ENCODE measurements at places on chromosomes 1 and 21.
A peak's percentile ranks its signal among the peaks of the same experiment; 100 is the strongest.

DNA sequence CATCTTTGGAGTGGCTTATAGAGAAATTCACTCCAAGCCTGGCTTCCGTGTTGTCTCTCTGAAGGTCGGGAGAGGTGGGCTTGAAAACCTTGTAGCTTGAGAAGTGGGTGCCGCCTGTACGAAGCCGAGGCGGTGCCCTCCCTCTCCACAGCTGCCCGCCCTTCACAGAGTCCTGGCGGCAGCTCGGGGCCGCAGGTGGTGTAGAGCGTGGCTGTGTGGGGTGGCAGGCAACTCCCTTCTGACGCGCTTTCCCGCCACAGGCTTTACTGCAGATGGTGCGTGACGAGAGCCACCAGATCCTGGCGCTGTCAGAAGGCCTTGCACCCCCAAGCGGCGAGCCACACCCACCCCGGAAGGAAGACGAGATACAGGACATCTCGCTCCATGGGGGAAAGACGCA is 33.1 kb upstream of the DIP2A start:
- peak; percentile 55 for DNase-seq

- DNase-seq = no peak
Observed at GRCh38 chr1:248890549-248891498, 15.2 kb upstream of the PGBD2 start.

DNA sequence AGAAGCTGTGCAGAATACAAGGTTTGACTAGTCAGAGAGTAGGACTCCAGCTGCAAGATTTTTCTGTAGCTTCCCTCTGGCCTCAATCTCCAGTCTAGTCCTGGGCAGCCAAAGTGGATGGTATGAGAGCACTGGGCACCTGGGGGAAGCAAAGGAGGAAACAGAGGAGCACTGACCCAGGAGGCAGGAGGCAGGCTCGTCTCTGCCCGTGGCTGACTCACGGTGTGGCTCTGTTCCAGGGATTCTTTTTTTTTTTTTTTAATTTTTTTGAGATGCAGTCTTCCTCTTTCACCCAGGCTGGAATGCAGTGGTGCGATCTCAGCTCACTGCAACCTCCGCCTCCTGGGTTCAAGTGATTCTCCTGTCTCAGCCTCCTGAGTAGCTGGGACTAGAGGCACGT is 4.1 kb upstream of the NPPB start:
- no peak for DNase-seq

GRCh38 chr1:80656641-80657040 is 1144.1 kb upstream of the ADGRL2 start:
- no peak for DNase-seq

GRCh38 chr1:226687426-226687825 is 51.7 kb downstream of the ITPKB start:
- DNase-seq = peak; percentile 66

DNA sequence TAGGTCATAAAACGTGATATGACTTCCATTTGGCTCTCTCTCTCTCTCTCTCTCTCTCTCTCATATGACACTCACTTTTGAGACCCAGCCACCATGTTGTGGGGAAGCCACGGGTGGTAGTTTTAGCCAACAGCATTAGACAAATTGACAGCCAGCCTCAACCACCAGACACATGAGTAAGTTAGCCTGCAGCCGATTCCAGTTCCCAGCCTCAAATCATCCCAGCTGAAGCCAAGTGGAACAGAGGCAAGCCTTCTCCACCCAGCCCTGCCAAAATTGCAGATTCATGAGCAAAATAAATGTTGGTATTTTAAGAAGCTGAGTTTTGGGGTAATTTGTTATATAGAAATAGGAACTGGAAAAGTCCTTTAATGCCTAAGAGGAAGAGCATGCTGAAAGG is 98.0 kb upstream of the DNAH14 start:
- no peak for DNase-seq

- no peak for DNase-seq
Observed at GRCh38 chr1:87872692-87873091, 544.0 kb downstream of the LMO4 start.

- DNase-seq = no peak
Observed at GRCh38 chr1:11045428-11046269, 1.4 kb downstream of the MASP2 start.

DNA sequence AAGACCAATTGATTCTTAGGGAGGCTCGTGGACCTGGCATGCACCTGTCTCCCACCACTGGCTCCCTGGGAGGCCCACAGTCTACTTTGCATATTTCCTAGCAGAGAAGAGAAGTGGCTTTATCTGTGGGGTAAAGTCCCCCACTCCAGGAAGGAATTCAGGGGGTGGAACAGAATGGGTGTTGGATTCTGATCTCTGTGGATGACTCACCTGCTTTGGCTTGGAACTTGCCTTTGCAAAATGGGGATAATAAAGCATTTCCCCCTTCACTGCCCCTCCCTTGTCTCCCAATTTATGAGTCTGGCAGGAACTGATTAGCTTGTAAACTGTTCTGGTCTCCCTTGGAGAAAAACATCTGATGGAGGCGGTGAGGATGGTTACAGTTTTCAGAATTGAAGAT is 21.2 kb upstream of the OTUD3 start:
- no peak for DNase-seq

- no peak for DNase-seq
Observed at GRCh38 chr1:17099616-17100340, 19.5 kb downstream of the PADI2 start.

- DNase-seq = no peak
Observed at GRCh38 chr1:143718021-143718420, 253.8 kb downstream of the FAM72C start.

DNA sequence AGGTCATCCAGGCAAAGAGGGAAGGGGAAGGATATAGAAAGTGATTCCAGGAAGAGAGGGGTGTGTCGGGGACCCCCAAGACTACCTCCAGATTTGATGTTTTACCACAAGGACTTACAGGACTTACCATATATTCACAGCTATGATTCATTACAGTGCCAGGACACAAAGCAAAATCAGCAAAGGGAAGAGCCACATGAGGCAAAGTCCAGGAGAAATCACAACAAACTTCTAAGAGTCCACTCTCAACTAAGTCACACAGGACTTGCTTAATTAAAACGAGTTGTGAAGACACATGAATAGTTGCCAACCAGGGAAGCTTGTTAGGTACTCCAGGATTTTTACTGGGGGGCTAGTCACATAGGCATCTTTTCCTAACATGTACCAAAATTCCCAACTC is 217.3 kb downstream of the TTLL7 start:
- DNase-seq = no peak

- DNase-seq = no peak
Observed at GRCh38 chr1:190738317-190738716, 260.7 kb upstream of the BRINP3 start.

- DNase-seq = peak; percentile 85
Observed at GRCh38 chr1:151457911-151458801, 1.1 kb downstream of the POGZ start.

DNA sequence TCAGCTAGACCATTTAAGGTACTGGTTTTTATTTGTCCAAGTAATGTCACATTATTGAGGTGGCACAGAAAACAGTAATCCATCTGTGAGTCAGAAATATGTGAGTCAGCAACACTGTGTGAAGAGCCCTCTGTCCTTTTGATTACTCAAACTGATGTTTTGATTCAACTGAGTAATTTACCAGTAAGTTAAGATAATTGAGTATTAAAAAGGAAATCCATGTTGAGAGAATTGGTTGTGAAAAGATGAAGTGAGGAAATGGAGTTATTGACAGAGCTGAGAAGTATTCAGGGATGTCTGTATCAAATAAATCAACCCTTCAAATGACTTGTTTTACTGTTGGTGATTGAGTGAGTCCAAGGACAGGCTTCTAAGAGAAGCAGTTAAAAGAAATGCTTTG is 302.7 kb upstream of the SGIP1 start:
- DNase-seq = no peak

DNA sequence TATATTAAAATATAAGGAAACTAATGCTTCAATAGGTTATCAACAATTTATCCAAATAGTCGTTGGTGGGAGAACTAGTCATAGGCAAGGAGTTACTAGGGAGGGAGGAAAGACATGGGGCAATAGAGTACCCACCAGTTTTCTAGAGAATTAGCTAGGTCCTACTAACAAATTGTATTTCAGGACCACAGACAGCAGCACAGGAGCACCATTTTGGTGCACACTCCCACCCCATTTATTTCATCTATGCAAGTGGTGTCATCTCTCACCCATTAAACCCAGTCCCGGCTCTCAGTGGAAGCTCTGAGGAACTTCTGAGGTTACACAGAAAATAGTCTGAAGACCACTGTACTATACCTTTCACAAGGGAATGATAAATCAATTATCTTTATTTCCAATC is 89.0 kb upstream of the BCAR3 start:
- DNase-seq = no peak

GRCh38 chr1:74767490-74767889 is 34.5 kb downstream of the TYW3 start:
- no peak for DNase-seq

All from CD4-positive, alpha-beta T cell treated with Interleukin-6 for 4 hours (primary cell).